ENCODE measurements at places on chromosomes 7 and 10.

- no peak for DNase-seq
Measured at GRCh38 chr7:32216759-32217158, 146.6 kb upstream of the PDE1C start.

DNA sequence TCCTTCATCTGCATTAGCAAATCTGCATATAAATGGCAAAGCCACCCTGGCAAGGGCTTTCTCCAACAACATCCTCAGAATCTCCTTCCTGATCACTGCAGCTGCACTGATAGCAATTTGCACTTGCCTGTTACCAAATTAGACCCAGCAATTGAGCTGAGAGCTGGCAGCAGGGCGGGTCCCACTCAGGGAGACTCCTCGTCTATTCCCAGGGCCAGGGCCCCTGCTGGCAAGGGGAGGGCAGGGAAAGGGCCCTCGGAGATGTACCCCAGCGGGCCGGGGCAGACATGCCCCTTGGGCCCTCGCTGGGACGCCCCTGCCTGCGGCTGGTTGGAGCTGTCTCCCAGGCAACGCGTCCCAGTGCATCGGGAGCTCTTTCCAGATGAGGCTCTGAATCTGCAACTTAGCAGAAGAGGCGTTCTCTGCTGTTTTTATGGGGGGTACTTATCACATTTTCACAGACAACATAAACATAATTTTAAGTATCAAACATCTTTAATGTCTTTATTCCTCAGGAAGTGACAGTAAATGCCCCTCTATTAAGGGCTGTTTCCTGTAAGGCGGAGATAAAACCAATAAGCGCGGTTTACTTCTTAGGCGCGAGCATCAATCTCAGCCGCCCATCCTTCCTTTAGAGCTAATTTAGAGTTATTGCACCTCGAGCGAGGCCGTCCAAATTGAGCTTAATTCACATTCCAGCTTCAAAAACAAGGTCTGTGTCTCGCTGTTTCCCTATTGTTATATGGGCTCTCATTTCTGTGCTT lies 249.0 kb upstream of the PPP2R2D start:
- no peak for DNase-seq

DNA sequence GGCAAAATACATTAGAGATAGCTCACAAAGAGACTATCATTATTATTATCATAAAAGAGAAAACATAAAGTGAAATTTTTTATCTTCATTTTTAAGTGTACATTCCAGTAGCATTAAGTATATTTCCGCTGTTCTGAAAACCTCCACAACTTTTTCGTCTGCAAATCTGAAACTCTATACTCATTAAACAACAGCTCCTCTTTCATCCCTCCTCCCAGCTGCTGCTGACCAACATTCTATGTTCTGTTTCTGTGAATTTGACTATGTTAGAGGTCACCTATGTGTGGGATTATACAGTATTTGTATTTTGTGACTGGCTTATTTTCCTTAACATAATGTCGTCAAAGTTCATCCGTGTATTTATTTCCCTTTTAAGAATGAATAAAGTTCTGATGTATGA lies 429.3 kb upstream of the TPK1 start:
- DNase-seq, result no peak

DNA sequence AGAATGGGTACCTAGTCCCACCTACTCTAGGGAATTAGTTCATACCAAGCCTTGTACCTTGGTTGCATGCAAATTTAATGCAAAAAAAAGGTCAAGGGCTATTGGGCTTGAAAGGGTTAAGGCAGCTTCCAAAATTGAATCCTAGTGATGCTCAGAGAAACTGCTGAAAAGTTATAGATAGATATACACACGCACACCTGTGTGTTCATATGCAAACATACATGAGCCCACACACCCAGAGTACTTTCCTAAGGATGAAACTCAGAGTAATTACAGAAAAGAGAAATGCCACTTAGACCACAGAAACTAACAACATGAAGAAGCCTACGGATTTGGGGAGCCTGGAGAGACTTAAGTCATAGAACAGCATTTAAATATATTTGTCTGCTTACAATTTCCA lies 1.5 kb downstream of the SLC25A13 start:
- DNase-seq, result no peak

DNA sequence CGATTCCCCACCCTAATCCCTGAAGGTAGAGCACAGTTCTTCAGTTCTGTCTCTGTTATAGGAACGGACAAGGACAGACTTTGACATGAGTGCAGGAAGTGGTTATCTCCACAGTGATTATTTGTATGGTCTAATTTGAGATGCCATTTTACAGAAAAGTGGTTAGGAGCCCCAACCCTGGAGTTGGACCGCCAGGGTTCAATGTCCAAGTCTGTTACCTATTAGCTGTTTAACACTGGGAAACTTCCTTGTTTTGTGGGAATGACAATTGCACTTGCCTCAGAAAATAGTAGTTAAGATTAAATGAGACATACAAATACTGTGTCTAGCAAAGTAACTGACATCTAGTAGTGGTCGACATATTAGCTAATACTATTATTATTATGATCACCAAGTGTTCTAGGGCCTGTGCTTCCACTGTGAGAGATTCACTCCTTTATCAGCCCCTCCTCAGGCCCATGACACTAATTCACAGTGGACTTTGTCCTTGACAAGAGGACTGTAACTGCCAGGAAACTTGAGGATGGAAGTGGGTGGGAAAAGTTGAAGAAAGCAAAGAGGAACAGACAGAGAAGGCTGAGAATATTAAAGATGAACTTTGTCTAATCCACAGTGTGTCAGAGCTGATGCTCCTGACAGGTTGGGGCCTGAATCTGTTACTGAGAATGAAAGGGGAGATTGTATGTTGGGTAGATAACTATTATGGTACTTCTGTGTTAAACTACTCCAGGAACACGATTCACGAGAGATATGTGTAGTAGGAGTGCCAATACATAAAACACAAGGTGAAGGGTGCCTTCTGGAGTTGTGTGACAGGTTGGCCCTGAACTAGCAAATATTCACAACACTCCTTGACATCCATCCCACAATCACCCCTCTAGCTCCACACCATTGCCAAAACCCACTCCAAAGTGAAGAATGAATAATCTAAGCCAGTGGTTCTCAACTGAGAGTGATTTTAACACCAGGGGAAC lies 66.4 kb downstream of the TAC1 start:
- no peak for DNase-seq

Measured in stimulated activated CD4-positive, alpha-beta T cell treated with anti-CD3 and anti-CD28 coated beads, Interleukin-12 subunit alpha, Interleukin-12 subunit beta, amount 100 ng/mL, for 4 hours (primary cell).